Mammary microvascular endothelial cell (primary cell): ENCODE measurements at places on chromosomes 1 and 21. TPM values are rescaled to one million over a fixed set of nuclear protein-coding genes. Genes with fewer than 3 reads are reported as not detected.

The OR6K3 gene
- total RNA-seq = not detected in 2 replicates

The TENT5C gene
- 0.69 and 1.00 TPM in 2 replicates for total RNA-seq

The NID1 gene
- 84.1 and 87.7 TPM in 2 replicates for total RNA-seq

The GPR37L1 gene
- total RNA-seq = not detected in 2 replicates

The HLX gene
- total RNA-seq = 45.7 and 49.1 TPM in 2 replicates

The SLAMF8 gene
- not detected in 2 replicates for total RNA-seq

The KAZN gene
- total RNA-seq = 2.3 and 3.2 TPM in 2 replicates

The PPFIA4 gene
- total RNA-seq = under 0.01 TPM in 2 replicates

The NBPF6 gene
- total RNA-seq = not detected in 2 replicates
